ENCODE measurements at places on chromosomes 6 and 20. TPM values are rescaled to one million over a fixed set of nuclear protein-coding genes. Genes with fewer than 3 reads are reported as not detected.

The PLN gene
- not detected for total RNA-seq

The TULP4 gene
- total RNA-seq: 35.0 TPM

The CPNE5 gene
- 0.47 TPM for total RNA-seq

The FNDC11 gene
- 0.15 TPM for total RNA-seq

The DNAH8 gene
- total RNA-seq: 0.07 TPM

The CALHM4 gene
- total RNA-seq: not detected

The MED23 gene
- total RNA-seq: 33.4 TPM

The ANKRD66 gene
- not detected for total RNA-seq

- no peak for DNase-seq
Measured at GRCh38 chr6:104718672-104719071, 141.0 kb downstream of the HACE1 start.

- no peak for DNase-seq
Measured at GRCh38 chr6:15527838-15528617, 134.8 kb downstream of the DTNBP1 start.

DNA sequence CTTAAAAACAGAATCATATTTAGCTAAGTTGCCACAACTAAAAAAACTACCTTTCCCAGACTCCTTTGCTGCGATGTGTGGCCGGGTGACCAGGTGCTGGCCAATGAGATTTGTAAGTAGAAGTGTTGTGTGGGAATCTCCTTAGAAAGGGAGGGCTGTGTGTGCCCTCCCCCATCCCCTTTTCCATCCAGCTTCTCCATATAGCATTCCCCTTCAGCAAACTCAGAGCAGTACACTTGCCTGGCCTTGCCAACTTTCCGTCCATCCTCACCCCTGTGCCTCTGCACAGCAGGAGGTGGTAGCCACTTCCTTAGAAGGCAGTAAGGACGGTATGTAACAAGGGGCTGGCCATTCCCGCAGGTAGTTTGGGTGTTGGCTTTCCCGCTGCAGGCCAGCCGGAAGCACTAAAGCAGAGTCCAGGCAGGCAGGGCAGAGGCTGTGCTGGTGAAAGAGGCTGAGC lies 22.3 kb upstream of the KCNK16 start:
- no peak for DNase-seq

- DNase-seq: no peak
Measured at GRCh38 chr6:25237579-25237978, 41.6 kb upstream of the CARMIL1 start.

- DNase-seq: no peak
Measured at GRCh38 chr6:41722969-41723529, 12.4 kb downstream of the TFEB start.

DNA sequence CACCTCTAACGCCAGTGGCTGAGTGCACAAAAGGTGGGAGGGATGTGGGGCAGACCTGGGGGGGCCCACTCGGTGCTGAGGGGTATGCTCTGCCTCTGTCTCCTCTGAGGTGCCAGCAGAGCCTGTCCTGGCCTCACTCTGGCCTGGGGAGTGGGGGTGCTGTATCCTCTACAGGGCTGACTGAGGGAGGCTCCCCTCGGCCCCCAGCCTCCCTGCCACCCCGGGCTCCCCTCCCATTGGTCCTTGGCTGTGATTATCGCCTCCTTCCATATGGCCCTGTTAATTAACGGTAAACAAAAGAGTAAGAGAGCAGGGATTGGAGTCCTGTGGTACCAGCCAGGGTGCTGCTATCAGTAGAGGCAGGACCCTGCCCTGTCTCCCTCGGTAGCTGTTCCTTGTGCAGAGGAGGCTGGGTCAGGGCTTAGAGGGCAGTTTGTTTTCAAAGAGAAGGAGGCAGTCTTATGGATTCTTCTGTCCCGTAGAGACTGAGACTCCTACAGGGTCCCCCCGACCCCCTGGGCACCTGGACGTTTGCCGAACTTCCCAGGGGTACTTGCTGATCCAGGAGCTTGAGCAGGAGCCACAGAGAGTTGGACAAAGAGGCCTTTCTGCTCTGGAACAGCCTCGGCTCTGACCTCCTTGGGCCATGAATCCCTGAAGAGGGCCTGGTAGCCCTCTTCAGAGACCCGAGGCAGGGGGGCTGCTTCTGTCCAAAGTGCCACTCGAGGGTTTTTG lies 1.8 kb downstream of the MYT1 start:
- DNase-seq: no peak

GRCh38 chr6:126039284-126039683 lies 52.9 kb downstream of the TRMT11 start:
- DNase-seq: no peak

DNA sequence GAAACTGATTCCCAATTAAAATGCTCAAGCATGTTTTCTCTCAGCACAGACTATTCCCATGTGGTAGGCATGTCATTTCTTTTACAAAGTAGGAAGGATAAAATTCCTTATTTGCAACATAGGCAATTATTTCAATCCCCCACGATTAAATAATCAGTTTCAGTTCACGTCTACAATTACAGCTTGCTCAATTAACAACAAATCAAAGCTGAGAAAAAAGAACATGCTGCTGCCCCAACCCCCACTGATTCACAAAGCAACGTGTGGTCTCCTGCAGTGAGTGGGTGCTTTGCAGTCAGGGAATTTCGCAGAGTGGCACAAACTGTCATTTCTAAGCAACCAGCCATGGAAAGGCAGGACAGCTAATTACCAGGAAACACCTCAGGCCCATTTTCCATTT lies 17.0 kb downstream of the RNASET2 start:
- DNase-seq: no peak

GRCh38 chr6:79801362-79801761 lies 146.0 kb downstream of the ELOVL4 start:
- DNase-seq: no peak

DNA sequence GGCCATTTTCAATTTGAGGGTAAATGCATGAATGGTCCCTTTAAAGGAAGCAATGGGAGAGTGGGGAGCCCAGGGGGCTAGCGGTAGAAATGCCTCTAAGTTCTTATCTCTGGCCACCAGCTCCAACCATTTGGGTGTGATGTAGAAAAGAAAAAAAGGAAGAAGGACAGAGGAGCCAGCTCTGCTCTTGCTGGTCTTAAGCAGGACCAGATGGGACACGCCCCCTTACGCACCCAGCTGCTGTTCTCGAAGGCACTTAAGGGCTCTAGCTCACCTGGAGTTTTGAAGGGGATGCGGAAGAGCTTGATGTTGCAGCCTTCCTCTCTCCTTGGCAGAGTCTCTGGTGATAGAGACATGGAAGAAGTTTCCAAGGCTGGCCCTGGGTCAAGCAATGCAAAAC lies 59.5 kb upstream of the RNF144B start:
- no peak for DNase-seq

DNA sequence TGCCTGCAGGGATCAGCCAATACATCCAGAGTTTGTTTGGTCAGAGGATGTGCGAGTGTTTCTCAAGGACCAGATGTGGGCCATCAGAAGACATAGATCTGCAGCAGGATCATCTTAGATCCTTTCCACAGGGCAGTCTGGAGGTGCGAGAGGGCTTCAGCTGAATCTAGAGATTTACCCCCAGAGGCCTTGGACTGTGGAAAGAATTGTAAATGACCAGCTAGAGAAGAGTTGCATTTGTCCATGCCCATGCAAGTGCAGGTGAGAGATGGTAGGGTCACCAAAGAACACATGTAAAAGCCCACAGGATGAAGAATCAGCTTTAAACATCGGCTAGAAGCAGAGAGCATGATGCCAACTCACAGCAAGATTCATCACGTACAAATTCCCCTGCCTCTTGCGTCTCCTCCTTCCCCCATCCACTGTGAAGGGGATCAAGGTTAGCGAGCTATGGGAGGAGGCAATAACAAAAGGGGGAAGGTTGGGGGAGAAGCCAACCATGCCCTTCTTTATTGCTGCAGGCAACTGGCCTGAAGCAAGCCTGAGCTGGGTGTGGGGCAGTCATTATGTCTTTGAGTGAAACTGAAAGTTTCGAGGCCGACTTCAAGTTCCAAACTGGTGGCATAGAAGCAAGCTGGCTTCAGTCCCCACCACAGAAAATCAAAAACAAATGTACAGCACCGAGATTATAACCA lies 83.5 kb downstream of the SCML4 start:
- peak; percentile 66 for DNase-seq

DNA sequence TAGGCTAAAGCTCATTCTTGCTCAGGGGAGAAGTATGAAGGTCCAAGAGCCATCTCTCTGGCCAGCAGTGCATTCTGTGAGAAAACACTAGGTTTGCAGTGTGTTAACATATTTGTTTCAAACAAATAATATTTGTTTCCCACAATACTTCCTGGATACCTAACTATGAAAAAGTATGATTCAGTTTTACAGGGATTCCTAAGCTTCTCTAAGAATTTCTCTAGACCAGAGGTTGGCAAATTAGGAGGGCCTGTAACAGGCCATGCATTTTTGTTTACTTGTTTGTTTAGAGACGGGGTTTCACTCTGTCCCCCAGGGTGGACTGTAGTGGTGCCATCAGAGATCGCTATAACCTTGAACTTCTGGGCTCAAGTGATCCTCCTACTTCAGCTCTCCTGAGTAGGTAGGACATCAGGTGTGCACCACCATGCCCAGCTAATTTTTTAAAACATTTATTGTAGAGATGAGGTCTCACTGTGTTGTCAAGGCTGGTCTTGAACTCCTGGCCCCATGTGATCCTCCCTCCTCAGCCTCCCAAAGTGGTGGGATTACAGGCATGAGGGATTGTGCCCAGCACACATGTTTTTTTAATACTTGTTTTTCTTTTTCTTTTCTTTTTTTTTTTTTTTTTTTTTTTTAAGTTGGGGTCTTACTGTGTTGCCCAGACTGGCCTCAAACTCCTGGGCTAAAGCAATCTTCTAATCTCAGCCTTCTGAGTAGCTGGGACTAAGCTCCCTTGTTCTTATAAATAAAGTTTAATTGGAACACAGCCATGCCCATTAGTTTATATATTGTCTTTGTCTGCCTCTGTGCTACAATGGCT lies 71.7 kb downstream of the ADGRG6 start:
- no peak for DNase-seq

GRCh38 chr6:70506321-70506720 lies 60.4 kb upstream of the SDHAF4 start:
- no peak for DNase-seq

DNA sequence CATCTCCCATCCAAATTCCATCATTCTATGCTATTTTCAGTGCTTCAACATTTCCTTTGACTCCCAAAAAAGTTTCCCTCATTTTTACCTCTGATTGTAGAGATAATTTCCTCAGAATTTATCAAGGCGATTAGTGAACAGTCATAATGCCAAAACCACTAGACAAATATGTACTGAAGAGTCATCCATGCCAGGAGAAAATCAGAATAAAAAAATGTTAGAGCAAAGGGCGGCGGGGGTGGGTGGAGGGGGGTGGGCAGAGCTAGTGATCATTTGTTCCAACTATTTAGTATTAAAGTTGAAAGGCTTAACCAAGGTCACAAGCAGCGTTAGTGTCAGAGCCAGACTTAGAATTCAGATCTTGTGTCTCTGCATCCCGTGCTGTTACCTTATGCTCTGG lies 5.3 kb upstream of the ADGRF5 start:
- DNase-seq: no peak

DNA sequence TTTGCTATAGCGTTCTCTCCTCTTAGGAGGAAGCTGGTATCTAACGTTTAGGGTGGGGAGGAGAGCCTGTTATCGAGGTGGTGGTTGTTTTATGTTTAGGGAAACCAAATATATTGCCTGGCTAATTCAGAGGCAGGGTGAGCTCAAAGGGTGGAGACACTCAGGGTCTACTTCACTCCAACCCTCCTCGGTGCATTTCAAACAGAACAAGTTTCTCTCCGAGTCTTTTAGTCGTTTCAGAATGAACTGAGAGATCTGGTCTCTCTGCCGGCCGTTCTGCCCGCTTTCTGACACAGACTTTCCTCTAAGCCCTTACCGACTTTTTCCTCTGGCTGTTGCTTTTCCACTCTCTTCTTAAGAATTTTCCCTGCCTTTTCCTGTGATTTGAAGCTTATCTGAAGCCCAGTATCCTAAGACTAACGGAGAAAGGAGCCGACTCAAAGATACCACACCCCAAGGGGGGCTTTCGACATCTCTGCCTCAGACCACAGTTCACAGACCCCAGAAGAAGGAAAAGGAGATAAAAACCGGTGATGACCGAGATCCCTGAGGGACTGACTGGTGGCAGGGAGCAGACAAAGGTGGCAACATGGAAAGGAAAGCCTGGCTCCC lies 865 bp downstream of the STK38 start:
- DNase-seq: peak; percentile 23

DNA sequence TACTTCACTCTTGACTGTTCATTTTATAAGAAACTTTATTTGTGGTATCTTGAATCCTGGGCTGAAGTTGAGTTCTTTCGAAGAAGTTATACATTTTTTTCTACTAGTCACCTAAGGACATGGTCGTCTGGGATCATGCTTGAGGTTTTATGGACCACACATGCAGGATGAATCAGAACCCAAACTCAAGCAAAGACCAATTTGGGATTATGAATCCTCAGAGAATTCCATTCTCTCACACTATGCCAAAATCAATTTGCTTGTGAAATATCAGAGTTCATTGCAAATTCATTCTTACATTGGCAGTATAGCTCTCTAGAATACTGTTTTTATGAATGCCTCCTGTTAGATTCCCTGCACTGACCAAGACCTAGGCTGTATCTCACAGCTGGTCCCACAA lies 114.3 kb upstream of the HDAC2 start:
- DNase-seq: no peak

DNA sequence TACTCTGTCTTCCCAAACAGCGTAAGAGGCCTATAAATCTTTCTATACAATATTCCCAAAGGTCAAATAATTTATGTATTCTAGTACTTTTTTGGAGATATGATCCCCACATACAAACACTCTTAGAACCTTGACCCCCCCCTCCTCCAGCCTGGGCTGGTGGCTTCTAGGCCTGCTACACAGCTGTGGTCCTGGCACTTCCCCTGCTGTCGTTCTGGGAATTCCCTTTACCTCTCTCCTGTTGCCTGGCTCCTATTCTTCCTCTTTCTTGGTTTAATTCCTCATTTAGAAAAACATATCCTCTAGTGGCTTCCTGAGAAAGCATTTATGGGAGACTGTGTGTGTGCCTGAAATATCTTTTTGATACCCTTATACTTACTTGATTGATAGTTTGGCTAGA lies 4.1 kb upstream of the TXLNB start:
- no peak for DNase-seq

GRCh38 chr6:53979468-53980067 lies 131.7 kb upstream of the MLIP start:
- peak; percentile 29 for DNase-seq

- DNase-seq: no peak
Measured at GRCh38 chr20:663315-664090, 10.5 kb upstream of the SRXN1 start.

DNA sequence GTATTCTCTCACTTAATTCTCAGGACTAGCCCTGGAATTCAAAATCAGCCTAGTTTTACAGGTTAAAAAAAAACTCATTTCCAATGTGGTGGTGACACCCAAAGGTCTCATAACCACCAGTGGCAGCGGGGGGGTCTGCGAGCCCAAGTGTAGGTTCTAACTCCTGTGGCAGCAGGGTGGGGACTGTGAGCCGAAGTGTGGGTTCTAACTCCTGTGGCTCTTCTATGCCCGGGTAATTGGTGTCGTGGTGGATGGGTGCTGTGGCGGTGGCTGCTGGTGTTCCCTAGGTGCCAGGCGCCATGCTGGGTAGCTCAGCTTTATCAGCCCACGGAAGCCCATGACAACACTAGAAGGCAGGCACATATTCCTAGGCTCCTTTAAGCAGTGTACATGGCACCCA lies 4.9 kb upstream of the ANKRD60 start:
- no peak for DNase-seq

GRCh38 chr20:19784511-19785172 lies 26.6 kb downstream of the RIN2 start:
- DNase-seq: peak; percentile 47

- DNase-seq: no peak
Measured at GRCh38 chr6:151901009-151901411, 93.5 kb downstream of the ESR1 start.
